Activated T-cell treated with anti-CD3 and anti-CD28 coated beads, Interleukin-2, amount 50 U/mL, for 1 hour (primary cell): ENCODE measurements at places on chromosomes 12 and 14.

DNA sequence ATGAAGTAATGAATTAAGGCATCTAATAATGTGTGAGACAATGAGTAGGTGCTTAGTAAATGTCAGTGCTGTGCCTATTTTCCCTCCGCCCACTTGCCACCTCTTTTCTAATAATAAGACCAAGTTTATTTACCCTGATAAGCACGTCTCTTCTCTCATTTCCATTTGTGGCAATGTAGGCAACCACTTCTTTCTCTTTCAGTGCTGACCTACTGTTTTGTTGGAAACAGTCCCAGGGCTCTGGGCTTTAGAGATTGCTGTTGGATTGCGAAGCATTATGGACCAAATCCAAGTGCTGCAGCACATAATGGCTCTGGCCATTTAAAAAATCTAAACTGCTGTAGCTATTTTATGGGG, 141.3 kb upstream of the PLEKHG7 start:
- no peak for DNase-seq

DNA sequence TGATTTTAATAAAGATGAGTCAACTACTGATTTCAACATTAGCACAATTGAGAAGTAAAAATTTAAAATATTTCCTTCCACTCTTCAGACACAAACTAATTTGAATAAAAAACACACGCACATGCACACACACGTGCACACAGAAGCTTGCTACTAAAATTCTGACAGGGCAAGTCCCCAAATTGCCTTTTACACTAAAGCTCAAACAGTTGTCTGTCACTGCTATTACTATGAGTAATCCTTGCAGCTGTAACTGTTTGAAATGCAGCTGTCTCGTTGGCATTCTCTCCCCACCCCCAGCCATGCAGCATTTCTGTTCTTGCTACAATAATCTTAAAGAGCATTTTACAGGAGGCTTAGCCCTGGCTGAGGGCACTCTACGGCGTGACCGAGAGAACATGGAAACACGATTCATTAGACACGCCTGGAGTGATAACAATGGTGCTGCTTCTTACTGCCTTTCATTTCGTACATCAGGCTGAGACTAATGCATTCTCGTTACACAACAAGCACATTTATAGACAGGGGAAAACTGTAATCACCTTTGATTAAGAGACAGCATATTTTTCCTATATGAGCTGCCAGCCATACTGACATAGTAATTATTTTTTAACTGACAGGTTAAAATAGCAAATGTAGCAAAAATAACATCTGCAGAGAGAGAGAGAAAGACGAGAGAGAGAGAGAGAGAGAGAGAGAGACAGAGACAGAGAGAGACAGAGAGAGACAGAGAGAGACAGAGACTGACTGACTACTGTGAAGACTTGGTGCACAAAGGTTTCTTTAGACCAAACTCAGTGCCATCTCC, 153.8 kb downstream of the MED13L start:
- no peak for DNase-seq

- DNase-seq = no peak
These were observed 81.4 kb upstream of the FERMT2 start for GRCh38 chr14:53032161-53032803.

- DNase-seq = no peak
These were observed 18.4 kb downstream of the FGD6 start for GRCh38 chr12:95198914-95199313.

GRCh38 chr14:24996930-24997725, 52.8 kb downstream of the STXBP6 start:
- DNase-seq = no peak

DNA sequence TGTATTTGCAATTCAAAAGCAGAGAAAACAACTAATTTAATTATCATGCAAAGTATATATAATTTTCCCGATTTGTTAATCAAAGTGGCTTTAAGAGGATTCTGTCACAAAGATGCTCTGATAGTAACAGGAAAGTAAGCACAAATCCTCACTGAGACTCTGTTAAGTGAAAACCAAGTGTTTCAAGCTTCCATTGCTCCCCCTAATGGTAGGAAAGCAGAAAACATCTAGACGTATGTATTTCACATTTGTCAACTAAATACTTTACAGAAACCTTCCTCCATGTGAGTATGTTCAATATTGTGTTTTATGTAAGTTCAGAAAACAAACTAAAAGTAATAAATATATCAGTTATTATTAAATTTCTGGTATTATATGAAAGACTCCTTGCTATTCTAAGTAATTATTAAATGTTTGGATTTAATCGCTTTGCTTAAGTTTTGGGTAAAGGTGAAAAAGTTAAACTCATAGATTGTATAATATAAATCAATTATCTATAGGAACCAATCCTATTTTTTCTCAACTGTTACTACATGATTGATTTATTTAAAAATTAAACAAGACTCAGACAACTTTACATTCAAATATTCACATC, 1.5 kb upstream of the NTS start:
- DNase-seq = no peak

GRCh38 chr14:59330455-59330854, 134.7 kb downstream of the GPR135 start:
- no peak for DNase-seq
